ENCODE measurements at places on chromosomes 5 and 9.

DNA sequence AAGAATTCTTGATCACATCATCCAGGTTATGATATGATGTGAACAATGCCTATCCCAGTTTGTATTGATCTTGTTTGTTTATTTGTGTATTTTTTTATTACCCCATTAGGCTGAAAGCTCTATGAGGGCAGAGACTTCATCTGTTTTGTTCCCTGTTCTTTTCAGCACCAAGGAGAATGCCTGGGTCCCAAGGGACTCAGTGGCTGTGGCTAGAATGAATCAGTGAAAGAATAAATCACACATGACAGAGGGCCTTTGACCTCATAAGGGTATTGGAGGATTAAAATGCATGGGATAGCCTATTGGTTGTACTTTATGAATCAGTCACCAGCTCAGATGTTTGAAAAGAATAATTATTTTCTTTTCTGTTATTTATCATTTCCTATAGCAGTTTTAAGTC, 292.2 kb downstream of the GAS1 start:
- DNase-seq: no peak

DNA sequence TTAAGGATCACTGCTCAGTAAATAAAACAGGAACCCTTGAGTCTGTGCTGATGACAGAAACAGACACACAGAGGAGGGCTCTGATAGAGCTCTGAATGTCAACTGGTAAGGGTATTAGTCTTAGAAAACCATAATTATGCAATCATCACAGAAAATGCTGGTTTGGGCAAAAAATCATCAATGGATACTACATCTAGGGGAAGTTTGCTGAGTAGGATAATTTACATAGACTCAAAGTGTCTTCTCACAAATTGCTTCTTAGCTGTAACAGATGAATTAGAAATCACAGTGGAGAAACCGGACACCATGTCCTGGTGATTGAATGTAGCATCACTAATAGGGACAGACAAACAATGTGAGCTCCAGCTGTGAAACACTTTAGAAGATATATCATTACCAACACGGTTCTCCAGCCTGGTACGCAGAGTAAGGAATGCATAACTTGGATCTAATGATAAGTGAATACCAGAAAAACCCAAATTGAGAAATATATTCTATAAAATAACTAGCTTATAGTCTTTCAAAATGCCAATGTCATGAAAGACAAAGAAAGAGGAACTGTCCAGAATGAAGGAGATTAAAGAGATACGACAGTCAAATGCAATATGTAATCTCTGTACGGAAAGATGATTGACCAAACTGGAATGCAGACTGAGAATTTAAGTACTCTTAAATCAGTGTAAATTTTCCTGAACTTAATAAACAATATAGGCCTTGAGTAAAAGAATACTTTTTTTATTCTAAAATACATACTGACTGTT, 17.3 kb downstream of the CHD1 start:
- DNase-seq: no peak

GRCh38 chr5:53554444-53554843, 6.0 kb upstream of the NDUFS4 start:
- DNase-seq: no peak

GRCh38 chr9:108831496-108832178, 24.1 kb downstream of the ACTL7B start:
- DNase-seq: no peak

- DNase-seq: no peak
These were observed 27.8 kb downstream of the NFIL3 start for GRCh38 chr9:91395553-91396471.

DNA sequence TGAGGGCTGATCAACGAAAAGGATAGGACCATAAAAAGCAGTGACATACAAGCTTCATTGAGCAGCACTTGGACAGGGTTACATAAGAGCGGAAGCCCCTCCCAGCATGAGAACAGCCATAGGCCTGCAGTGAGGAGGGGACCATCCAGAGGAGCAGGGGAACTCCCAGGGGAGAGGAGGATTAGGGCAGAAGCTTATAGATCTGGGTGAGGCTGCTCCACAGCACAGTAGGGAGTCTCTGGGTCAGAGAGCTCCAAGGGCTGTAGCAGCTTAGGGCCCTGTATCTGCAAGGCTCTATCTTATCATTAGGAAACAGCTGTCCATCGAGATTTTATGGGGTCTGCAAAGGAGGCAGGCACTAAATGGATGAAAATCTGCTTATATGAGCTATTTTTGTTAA, 186.6 kb downstream of the DOCK8 start:
- no peak for DNase-seq

GRCh38 chr5:30880514-30880913, 313.0 kb upstream of the CDH6 start:
- no peak for DNase-seq

DNA sequence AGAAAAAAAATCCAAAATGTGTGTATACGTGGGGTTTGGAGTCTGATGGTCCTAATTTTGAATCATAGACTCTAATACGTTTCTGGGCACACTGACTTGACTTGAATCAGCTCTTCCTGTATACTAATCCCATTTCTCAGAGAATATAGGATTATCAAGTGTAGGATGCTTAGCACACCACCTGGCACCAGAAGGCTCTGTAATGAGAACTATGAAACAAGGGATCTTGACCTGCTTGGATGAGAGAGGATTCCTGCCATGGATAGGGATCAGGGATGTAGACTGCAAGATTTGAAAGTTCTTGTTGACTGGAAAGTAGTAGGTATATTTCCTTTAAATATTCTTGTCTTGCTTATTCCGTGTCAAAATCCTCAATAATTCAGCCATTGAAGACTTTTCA, 7.8 kb downstream of the HSPA4 start:
- no peak for DNase-seq

GRCh38 chr5:4101189-4101588, 505.6 kb downstream of the IRX1 start:
- no peak for DNase-seq

DNA sequence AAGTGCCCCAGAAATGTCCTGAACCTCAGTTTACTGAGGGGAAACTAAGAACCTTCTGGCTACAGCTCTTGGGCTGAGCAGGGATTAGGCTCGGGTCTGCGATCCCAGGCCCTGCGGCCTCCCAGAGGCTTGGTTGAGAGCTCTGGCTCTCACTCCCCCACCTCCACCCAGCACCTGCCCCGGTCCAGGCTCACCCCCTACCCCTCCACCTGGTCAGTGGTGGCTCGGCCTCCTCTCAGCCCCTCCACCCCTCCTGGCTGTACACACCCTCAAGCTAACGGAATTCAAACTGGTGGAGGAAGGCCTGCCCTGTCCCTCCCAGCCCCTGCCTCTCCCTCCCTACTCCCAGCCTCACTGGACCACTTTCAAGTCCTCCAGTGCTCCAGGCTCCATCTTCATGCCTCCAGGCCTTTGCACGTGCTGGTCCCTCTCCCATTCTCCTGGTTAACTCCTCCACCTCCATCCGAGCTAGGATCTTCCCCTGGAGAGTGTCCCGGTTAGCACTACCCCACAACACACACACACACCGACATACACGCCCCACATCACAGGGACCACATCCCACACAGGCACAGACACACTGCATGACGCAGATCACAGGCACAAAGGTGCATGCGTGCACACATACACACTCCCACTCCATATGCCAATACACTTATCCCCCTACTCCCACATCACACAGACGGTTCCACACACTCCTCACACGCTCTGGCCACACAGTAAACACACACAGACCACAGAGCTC, 130.9 kb downstream of the C9orf50 start:
- peak; percentile 38 for DNase-seq

DNA sequence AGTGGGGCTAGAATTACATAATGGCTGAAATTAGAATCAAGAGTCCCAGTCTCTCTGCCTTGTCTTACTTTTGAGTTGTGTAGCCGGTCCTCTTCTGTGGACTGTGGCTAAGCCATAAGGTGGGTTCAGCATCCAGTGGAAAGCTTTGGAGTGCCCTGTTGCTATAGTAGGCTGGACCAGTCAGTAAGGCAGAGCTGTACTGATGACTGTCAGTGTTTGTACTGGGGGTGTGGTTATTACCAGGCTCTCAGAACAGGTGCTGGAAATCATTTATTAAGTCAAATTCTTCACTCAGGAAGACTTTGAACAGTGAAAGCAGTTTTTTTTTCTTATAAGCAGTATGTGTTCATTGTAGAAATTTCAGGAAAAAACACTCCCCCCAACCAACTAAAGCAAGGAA, 129.4 kb downstream of the ZSWIM6 start:
- DNase-seq: no peak

GRCh38 chr9:107404161-107404560, 85.4 kb downstream of the KLF4 start:
- DNase-seq: no peak

GRCh38 chr5:162603443-162604070, 536.0 kb downstream of the GABRG2 start:
- no peak for DNase-seq

DNA sequence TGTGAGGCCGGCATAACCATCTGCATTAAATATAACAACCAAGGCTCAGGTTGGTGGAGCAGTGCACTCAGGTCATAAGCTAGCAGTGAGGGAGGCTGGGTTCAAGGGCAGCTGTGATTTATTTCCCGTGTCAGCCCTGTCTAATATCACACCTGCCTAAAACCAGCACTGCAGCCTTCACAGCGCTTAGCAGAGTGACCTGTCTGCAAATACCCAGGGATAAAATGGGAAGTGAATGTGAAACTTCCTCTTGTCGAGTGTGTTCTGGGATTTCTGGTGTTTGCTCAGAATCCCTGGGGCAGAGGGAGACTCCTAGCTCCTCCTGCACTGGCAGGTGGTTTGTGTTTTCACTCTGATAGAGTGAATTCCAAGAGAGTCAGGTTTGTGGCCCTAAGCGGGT, 57.5 kb downstream of the ZNF510 start:
- no peak for DNase-seq

- no peak for DNase-seq
These were observed 11.8 kb upstream of the SEC16A start for GRCh38 chr9:136494531-136495215.

- DNase-seq: no peak
These were observed 187.9 kb upstream of the NFIL3 start for GRCh38 chr9:91611582-91611981.

- no peak for DNase-seq
These were observed 160.9 kb downstream of the LURAP1L start for GRCh38 chr9:12935714-12936113.

DNA sequence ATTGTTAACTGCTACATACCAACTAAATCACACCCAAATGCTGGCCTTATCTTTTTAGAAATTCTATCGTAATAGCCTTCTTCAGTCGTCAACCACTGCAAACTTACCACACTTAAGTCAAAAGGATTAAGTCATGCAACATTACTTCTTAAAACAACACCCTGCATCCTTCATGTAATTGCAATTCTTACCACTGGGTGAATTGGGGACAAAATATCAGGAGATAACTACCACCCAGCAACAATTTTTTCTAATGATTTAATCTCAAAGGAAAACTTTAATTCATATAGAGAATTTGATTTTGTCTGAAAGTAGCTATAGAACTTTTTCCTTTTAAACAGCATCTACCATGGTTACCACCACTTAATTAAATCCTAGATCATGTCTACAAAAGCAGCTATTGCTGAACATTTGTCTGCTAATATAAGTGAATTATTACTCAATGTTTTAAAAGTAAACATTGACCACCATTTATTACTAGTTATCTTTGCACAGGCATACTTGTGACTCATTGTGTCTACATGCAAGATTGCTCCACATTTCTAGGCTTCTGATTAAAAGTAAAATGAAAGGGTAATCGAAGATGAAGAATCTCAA, 10.5 kb downstream of the MLLT3 start:
- no peak for DNase-seq

- DNase-seq: no peak
These were observed 5.3 kb downstream of the NKD2 start for GRCh38 chr5:1013948-1014301.

DNA sequence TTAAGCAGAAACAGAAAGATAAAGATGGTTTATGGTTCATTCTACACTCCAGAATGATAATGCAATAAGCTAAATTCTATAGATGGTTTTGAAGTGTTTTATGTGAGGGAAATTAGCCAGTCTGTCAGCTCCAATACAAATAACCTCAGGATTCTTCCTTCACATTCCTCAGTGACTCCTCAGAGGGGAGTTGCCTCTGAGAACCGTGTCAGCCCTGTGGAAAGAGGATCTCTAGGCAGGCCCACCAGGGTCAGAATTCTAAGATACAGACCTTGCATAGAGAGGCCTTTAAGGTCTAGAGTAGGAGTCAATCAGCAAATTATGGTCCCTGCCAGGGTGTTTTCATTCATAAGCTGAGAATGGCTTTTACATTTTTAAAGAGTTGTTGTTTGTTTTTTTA, 26.6 kb downstream of the RUSC2 start:
- no peak for DNase-seq

DNA sequence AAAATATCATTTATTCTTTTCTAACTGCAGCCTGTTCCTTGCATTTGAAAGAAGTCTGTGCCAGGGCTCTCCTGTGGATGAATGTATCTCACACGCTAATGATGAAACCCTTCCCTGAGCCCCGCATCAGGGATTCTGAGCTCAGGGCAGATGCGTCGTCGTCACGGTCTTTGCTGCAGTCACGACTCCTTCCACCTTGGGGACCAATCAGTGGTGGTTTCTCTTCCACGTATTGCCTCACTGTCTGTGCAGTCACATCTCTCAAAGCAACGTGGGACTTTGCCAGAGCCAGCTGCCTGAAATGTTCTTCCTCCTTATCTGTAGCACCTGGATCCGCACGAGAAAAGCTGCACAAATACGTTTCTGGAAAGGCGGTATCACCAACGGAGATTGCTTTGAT, 13.9 kb upstream of the UBE2QL1 start:
- DNase-seq: no peak

- DNase-seq: no peak
These were observed 76.2 kb downstream of the ARHGAP26 start for GRCh38 chr5:142846406-142846805.

GRCh38 chr5:36422952-36423351, 121.2 kb upstream of the RANBP3L start:
- DNase-seq: no peak

All from central memory CD8-positive, alpha-beta T cell (primary cell).